ENCODE measurements at places on chromosomes 1 and 21. TPM values are rescaled to one million over a fixed set of nuclear protein-coding genes. Genes with fewer than 3 reads are reported as not detected.

GRCh38 chr1:27689423-27690173 lies 17.6 kb upstream of the IFI6 start:
- peak; percentile 34 for DNase-seq

DNA sequence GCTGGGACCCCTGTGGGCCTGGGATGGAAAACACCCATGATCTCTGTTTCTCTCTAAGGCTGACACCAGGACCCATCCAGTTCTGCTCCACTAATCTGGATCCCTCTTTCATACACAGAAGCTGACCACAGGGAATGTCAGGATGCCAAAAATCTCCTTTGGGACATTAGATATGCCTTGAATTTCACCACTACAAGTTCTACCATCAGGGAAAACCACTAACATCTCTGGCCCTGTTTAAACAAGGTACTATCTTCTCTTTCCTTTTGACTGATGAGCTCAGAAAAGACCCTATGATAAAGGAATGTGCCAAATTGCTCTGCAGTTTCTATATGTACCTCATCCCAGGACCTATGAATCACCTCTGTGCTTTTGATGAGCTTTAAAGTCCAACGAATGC lies 10.2 kb upstream of the PLXNA2 start:
- DNase-seq = no peak

DNA sequence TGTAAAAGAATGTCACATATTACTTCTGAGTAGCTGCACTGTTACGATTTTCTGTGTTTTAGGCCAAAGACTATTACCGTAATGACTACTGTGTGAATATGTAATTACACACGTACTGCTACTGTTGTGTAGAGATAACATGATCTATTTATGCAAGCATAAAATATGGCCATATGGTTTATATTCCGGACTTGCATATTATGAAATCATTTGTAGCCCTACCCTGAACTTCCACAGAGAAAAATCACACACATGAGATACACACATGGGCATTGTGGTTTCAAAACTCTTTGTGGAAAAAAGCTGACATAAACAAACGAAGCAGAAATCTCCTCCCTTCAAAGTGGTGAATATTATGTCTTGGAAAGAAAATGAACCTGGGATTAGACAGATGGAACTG lies 373.0 kb upstream of the ADAMTS5 start:
- peak; percentile 63 for DNase-seq

THEM5 gene
- polyA plus RNA-seq = 0.21 TPM

FAAH gene
- 13.5 TPM for polyA plus RNA-seq

DNA sequence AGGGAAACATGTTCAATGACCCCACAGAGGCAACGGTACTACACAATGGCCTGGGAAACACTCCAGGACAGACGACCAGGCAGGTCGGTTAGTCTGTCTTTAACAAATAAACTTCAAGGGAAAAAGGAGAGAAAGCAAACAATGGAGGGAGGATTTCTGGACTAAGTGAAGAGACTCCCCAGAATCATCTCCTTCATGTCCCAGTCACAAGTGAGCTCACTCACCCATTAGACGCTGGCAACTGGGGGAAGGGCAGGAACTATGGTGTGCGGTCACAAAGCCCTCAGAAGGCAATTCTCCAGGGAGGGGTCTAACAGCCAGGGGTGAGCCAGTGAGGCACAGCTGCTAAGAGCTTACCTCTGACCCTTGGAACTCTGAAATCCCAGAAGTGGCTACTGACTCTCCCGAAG lies 55.7 kb upstream of the NADK start:
- no peak for DNase-seq

DNA sequence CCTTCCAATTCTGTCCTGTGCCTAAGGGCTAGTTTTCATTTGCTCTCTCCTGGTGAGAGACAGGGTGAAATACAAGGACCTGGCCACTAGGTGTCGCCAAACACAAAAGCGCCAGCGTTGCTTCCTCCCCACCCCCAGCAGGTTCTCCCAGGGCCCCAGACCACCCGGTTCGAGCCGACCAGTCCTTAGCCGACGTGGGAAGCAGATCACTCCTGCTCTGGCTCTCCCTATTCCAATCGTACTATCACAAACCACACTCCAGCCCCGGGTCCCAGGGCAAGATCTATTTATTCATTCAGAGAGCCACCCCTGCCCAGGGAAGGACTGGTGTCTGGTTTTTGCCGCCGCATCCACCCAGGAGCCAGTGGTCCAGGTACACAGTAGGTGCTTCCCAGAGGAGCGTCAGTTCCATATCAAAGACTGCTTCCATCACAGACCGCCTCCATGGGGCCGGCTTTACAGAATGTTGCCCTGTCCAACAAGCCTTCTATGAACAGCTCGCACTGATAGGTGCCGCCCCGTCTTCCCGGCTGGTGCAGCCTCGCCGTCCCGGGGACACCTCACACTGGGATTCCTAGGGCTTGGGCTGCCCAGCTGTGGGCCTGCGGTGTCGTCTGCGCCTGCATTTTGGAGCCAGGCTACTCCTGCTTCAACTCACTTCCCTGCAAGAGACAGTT lies 35.0 kb downstream of the CTNNBIP1 start:
- DNase-seq = peak; percentile 83

DNA sequence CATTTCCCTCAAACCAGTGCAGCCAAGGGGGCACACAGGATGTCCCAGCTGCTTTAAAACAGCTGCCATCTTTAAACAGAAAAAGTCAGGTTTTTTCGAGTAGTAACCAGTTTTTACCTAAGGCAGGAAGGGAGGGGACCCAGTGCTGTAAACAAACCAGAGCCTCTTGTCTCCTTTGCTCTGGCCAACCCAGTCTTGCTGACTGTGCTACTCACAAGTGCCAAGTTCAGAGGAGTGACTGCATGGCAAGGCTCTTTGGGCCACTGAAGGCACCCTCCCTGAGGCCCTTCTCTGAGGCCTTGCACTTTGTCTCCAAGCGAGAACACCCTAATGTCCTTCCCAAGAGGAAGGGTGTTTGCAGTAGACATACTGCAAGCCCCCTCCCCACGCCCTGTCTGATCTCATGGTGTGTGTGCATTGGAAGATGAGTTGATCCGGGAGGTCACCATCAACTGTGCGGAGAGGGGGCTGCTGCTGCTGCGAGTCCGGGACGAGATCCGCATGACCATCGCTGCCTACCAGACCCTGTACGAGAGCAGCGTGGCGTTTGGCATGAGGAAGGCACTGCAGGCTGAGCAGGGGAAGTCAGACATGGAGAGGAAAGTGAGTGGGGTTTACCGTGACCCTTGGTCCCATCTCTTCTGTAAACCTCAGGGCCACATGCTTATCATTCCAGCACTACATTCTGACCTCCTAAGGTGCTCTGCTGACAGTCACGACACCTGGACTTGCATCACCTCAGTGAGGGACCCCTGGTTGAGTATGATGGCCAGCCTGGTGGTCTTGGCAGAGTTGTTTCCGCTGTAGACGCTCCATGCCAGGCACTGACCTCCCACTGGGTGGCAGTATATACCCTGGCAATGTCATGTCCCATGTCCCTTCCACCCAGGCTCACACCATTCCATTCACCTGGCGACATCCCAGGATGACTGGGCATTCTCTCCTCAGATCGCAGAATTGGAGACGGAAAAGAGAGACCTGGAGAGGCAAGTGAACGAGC lies 4.7 kb downstream of the DNALI1 start:
- peak; percentile 15 for DNase-seq

GRCh38 chr21:17105932-17106331 lies 406.9 kb upstream of the CXADR start:
- no peak for DNase-seq

DNA sequence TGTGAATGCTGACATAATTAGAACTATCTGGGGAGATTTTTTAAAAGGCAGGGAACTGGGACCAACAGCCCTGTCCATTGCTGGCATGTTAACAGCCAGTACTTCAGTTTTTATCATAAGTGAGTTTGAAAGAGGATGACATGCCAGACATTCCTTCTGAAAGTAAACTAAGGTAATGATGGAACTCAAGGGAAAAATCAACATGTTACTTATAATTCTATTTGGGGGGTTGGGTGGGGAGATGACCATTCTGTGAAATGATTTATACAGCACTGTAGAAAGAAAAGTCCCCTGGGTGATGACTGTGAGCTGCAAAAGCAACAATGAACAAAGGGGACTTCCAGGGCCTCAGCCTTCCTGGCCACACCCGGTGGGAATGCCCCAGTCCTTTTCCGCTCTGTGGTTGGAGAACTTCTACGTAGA lies 5.4 kb upstream of the LAMC2 start:
- peak; percentile 74 for DNase-seq

DNA sequence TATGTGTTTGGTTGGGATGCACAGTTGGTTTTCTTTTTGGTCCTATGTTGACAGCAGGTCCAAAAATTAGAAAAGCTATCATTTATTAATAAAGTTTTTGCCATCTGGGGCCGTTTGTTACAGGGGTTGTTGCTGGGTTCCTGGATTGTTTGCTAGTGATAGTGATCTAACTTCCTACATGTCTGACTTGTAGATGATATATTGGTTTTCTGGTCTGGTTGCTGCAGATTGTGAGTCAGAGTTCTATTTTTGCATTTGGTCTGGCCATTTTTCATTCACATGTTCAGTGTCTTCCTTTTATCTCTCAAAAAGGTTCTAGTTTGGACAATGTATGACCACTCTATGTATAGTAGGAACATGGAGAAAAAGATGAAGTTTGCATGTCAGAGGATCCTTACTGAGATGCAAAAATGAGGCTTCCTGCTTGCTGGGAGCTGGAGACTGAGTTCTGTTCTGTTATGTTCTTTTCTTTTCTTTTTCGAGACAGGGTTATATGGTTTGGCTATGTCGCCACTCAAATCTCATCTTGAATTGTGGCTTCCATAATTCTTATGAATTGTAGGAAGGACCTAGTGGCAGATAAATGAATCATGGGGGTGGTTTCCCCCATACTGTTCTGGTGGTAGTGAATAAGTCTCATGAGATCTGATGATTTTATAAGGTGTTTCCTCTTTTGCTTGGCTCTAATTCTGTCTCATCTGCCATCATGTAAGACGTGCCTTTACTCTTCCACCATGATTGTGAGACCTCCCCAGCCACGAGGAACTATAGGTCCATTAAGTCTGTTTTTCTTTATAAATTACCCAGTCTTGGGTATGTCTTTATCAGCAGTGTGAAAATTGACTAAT lies 4.2 kb upstream of the NVL start:
- DNase-seq = no peak

- DNase-seq = peak; percentile 29
Observed at GRCh38 chr1:6098303-6099215, 52.9 kb downstream of the KCNAB2 start.

RNF186 gene
- not detected for polyA plus RNA-seq

CR1L gene
- polyA plus RNA-seq = not detected

DNA sequence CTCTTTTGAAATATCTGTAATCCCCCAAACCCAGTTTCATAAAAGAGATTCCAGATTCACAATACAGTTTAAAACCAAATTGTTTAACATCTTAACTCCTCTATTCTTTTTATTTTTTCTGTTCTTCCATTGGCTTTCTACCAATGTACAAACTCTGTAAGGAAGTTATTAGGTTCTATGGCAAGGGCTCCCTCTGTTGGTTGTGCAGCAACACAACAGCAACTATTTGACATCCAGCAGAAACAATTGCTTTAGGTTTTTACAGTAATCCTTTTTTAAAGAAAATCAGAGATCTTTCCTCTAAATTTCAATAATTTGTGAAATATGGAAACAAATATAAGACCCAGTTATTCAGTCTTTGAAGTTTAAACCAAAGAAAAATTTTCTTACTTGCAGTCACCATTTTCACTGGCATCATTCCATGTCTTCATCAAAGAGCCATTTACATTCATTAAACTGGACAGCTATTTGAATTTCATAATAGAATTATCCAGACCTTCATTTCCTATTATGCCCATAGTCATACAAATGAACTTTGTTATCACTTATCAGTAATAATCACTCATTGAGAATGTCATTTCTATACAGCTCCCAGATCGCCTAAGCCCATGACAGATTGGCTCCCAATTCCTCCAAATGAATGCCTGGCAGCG lies 46.5 kb upstream of the RNF11 start:
- DNase-seq = peak; percentile 47

ZMYM4 gene
- 39.1 TPM for polyA plus RNA-seq

C4BPA gene
- 0.81 TPM for polyA plus RNA-seq

GRCh38 chr1:112981426-112981825 lies 25.4 kb upstream of the SLC16A1 start:
- no peak for DNase-seq

DAB1 gene
- 2.8 TPM for polyA plus RNA-seq

DNA sequence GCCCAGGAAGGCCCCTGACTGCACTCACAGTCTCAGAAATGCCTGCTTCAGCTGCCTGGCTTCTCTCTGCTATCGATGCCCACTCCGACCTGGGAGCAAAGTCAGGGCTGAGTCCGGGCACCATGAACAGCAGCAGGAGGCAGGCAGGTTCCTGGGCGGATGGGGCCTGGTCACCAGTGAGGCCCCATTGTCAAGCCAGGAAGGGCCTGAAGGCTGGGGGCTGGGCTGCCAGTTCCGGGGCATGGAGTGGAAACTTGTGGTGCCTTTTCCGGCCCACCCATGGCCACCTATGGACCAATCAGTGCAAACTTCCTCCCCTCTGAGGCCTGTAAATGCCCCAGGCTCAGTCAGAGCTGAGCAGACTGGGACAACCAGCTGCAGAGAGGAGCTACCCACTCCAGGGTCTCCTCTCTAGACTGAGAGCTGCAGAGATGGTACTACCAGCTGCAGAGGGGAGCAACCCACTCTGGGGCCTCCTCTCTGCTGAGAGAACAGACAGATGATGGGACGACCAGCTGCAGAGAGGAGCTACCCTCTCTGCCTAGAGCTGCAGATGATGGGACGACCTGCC lies 286.5 kb downstream of the SMYD3 start:
- DNase-seq = no peak

DNA sequence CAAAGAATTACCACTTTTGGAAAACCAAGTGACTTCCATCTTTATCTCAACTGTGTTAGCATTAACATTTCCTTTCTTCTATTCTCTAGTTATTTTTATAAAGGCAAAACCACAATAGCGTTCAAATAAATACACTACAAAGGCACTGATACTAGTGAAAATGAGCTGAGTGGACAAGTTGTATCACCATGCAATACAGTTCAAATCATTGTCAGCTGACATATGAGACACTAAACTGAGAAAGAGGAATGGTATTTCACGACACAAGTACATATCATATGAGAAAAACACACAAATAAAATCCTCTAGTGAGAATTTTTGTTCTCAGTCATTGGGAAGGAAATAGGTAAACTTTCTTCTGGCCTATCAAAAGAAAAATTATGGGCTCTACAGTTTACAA lies 26.2 kb downstream of the ENAH start:
- DNase-seq = no peak

SYNJ1 gene
- 5.7 TPM for polyA plus RNA-seq

OR2T11 gene
- not detected for polyA plus RNA-seq

DNA sequence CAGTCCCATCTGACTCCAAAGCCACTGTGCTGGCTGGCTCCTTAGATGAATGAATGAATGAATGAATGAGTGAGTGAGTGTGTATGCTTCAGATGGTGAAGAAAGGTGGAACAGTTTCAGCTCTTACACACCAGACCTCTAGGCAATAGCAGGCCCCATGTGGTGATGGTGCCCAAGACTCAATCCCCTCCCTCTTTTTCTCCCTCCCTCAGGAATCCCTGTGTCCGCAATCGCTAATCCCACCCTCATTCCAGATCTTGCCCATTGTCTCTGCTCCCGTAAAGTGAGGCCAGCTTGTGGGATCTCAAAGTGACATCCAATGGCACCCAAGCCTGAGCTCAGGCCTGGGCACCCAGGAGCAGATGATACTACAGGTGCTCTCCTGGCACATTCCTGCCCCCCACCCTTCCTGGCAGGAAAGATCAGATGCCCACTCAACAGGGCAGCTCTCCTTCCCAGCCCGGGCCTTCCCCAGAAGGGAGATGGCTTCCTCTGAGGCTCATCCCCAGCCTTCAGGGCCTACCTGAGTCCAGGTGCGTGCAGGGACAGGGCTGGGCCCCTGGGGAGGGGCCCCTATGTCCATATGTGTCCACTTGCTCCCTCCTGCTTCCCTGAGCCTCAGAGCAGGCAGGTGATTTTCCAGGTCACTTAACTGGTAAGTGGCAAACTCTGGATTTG lies 106.4 kb downstream of the HMGB4 start:
- no peak for DNase-seq
